ENCODE measurements at places on chromosomes 16 and 17. TPM values are rescaled to one million over a fixed set of nuclear protein-coding genes. Genes with fewer than 3 reads are reported as not detected.

- DNase-seq = no peak
Measured at GRCh38 chr17:59643159-59644140, 23.8 kb downstream of the CLTC start.

- DNase-seq = no peak
Measured at GRCh38 chr16:88435437-88436355, 17.4 kb upstream of the ZFPM1 start.

- DNase-seq = no peak
Measured at GRCh38 chr17:45902892-45903346, 8.6 kb downstream of the MAPT start.

- no peak for DNase-seq
Measured at GRCh38 chr17:42442196-42442565, 16.5 kb upstream of the ATP6V0A1 start.

GRCh38 chr17:15981646-15982580 is 17.6 kb downstream of the ZSWIM7 start:
- DNase-seq = no peak

- no peak for DNase-seq
Measured at GRCh38 chr17:50322271-50322670, 23.7 kb upstream of the XYLT2 start.

DNA sequence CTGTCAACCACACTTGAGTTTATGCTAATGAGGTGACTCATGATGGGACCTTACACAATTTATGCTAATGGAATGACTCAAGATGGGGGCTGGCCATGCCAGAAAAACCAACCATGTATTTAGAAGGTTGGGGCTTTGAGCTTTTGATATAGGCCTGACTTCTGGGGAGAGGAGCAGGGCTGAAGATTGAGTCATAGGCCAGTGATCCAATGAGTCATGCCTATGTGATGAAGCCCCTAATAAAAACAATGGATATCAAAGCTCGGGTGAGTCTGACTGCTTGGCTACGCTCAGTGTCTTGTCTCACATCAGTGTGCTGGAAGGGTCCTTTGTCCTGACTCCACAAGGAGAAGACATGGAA is 7.3 kb downstream of the MFSD6L start:
- no peak for DNase-seq

DNA sequence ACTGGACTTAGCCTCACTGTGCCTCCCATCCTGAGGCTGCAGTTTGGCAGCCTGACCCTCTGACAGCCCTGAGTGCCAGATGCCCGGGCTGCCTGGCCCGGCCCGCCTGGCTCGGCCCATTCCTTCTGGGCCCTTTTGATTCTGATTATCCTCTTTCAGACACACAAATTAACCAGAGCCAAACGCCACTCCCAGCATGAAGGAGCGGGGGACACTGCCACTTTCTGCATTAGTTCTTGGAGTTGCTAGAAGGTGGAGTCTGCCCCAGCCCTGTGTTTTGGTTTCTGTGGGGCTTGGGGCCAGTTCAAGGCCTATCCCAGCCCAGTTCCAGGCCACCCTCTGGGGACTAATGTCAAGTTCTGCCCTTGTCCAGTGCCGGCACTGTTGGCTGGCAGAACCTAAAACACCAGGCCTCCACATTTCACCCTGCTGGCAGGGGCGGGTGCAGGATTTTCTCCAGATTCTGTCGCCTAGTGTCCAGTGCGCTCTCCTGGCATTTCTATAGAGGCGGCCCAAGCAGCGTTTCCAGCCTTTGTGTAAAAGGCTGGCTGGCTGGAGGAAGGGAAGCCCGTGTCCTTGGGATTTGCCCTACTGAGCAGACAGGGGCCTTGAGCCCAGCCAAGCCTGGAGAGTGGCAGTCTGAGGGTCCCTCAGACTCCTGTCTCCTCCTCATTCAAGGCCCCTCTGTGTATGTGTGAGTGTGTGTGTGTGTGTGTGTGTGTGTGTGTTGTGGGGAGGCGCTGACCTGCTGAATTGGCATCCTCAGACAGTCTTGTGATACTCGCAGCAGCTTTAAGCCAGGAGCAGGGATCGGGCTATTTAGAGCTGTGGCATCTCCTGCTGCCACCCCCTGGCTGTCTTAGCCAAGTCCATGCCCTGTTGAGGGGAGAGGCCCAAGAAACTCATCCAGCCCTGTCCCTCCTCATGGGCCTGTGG is 21.4 kb downstream of the PLCD3 start:
- no peak for DNase-seq

DNA sequence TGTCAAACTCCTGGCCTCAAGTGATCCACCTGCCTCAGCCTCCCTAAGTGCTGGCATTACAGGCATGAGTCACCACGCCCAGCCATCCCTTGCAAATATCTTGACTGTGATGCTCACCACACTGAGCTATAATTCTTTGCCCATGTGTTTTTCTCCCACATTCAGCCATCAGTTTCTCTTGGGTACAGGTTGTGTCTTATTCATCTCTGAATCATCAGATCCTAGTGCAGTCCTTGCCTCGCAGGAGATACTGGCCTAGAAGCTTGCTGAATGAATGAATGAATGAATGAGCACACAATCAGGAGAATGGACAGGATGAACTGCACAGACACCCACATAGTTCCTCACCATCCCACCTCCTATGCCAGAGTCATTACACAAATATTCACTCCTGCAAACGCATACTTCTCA is 24.4 kb upstream of the ETV4 start:
- DNase-seq = no peak

DNA sequence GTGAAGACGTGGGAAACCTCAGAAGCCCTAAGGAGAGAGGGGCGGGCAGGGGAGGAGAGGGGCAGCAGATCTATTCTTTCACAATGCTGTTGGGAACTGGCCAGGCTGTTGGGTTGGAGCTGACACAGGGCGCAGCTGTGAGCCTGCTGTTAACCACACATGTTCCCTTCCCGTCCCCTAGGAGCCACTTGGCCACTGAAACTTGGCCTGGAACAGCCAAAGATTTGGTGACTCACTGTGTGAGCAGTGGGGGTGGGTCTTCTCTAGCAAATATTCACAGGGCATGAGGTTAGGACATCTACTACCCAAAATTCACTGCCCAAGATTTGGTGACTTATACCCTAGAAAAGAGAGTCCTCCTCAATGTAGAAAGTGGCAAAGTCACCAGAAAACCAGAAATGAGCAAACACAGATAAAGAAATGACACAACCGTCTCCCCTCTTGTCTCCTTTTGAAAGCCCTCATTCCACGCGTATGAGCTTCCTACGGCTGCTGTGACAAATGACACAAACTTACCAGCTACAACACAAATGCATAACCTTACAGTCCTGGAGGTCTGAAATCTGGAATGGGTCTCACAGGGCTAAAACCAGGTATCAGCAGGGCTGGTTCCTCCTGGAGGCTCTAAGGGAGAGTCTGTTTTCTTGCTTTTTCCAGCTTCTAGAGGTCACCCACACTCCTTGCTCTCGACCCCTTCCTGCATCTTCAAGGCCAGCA is 6.3 kb downstream of the TBC1D16 start:
- DNase-seq = no peak

GRCh38 chr16:53035176-53035942 is 17.3 kb downstream of the CHD9NB start:
- DNase-seq = peak; percentile 29

DNA sequence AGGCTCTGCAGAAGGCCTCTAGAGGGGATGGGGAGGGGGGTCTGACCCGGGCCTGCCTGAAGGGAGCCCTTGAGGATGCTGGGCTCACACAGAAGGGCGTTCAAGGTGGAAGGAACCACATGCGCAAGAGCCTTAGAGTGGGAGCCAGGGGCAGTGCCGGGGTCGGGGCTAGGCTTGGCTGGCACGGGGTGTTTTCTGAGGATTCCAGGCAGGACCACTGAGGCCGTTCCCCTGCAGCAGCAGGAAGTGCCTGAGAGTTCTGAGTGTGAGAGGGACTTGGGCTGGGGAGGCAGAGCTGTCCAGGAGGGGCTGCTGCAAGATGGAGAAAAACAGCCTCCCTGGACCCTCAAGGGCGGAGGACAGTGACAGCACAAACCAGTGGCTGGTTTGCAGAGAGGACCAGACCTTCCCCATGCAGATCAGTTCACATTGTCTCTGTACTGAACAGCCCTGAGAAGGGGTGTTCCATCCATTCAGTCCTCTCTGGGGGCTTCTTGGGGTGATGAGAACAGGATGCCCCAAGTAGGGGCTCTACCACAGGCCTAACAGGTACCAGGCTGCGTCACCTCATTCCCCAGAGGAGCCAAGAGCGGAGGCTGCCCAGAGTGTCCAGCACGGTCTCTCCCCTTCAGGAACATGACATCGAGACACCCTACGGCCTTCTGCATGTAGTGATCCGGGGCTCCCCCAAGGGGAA is 3.4 kb downstream of the NDRG4 start:
- DNase-seq = no peak

DNA sequence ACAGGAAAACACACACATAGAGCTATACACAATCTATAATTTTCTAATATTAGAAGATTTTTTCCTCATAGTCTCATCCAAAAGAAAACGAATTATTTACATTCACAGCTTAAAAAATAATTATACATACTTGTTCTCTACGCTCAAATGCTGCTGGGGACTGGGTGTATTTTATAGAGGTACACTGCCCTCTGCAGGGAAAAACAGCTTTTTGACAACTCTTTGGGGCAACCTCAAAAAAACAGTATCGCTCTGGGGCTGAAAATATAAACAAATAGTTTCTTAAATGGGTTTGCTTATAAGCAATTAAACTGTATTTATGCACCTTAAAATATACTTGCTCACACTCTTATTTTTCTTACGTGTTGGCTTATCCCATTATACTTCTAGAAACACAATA is 261.8 kb upstream of the PSMD7 start:
- DNase-seq = peak; percentile 32

- DNase-seq = no peak
Measured at GRCh38 chr17:55706808-55707773, 15.6 kb downstream of the TMEM100 start.

GRCh38 chr17:50192618-50193291 is 8.7 kb downstream of the COL1A1 start:
- no peak for DNase-seq

- no peak for DNase-seq
Measured at GRCh38 chr17:78290721-78291120, 59.3 kb downstream of the TMEM235 start.

The GPR142 gene
- total RNA-seq = 0.23 TPM

The AHSP gene
- not detected for total RNA-seq

The TMEM204 gene
- 0.98 TPM for total RNA-seq

The CORO1A gene
- 25.2 TPM for total RNA-seq

The TBX2 gene
- total RNA-seq = 18.7 TPM

The KRT25 gene
- not detected for total RNA-seq

The MC1R gene
- total RNA-seq = 8.3 TPM

The SEPTIN12 gene
- not detected for total RNA-seq
